ENCODE measurements at places on chromosomes 5 and 9. TPM values are rescaled to one million over a fixed set of nuclear protein-coding genes. Genes with fewer than 3 reads are reported as not detected.
A peak's percentile ranks its signal among the peaks of the same experiment; 100 is the strongest.

BTF3 gene
- total RNA-seq = 391 TPM

GRCh38 chr5:173881811-173882575, 6.2 kb upstream of the CPEB4 start:
- no peak for DNase-seq

DNA sequence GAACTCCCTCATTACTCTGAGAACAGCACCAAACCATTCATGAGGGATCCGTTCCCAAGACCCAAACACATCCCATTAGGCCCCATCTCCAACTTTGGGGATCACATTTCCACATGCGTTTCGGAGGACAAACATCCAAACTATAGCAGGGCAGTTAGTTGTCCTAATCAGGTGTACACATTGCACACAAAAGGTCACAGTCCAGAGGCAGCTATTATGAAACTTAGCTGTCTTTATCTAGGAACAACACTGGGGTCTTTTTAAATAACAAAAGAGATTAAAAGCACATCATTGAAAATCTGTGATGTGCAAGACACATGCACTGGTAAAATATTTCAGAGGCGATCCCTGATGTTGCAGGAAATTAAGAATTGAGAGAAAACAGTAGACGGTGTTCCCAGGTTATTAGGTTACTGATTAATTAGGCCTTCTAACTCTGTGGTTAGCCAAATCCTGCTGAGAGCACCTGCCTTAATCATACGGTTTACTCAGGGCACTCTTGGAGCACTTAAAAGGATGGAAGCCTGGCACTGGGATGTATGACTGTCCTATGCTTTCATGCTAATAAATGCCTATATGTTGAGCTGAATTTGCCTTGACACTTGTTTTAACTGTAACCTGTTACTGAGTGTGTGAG, 1574.5 kb upstream of the WWC1 start:
- no peak for DNase-seq

- DNase-seq = no peak
Measured at GRCh38 chr5:121251954-121252353, 599.7 kb upstream of the FTMT start.

CBY3 gene
- total RNA-seq = not detected

IL11RA gene
- total RNA-seq = 66.1 TPM

DNA sequence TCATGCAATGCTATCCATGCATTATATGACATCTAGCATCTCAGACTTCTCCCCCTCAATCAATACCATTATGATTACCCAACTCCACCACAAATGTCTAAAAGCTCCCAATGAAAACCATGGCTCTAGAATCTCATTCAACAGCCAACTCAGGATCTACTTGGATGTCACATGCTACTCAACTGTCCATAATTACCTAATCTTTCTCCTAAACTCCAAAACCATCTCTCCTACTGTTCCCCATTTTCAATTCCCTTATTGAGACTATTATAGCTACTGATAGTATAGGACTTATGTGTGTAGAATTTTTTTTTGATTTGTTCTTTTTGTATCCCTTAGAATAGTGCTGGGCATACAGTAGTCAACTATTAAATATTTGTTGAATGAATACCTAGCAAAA, 8.2 kb upstream of the STRBP start:
- DNase-seq = no peak

DNA sequence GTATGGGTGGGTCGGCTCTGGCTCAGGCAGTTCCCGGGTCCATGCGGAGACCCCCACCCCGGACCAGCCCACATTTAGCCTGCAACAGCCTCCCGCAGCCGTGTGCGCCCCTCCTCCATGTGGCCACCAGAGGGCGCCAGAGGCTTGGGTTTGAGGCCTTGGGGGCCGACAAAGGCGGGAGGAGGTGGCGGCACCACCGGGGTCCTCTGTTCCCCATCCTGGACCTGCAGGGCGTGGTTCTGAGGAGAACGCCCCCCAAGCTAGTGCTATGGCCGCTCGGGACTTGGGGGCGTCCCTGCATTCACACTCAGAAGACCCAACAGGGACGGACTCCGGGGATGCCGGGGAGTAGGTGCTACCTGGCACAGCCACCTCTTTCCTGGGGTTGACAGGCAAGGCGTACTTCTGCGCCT, 16.5 kb downstream of the ASS1 start:
- DNase-seq = peak; percentile 66

DNA sequence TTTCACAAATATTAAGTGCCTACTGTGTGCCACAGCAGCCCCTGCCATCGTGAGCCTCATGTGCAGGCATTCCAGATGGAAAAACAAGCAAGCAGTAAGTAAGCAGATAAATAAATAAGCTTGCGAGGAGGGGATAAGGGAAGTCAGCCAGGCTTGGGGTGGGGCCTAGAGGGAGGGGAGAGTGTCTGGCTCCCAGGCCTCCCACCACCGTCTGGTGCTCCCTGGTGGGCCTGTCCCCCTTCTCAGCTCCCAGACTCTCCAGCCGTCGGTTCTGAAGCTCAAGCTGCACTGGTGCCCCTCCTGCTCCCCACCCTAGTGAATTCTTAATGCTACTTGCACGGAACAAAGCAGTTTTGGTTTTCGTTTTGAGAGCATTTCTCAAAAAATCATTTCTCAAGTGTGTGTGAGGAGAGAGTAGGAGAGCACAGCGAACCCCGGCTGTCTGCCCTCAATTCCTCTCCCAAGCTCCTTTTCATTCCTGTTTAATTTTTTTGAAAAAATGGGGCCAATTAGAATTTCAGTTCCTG, 6.6 kb upstream of the IER5L start:
- DNase-seq = no peak

DNA sequence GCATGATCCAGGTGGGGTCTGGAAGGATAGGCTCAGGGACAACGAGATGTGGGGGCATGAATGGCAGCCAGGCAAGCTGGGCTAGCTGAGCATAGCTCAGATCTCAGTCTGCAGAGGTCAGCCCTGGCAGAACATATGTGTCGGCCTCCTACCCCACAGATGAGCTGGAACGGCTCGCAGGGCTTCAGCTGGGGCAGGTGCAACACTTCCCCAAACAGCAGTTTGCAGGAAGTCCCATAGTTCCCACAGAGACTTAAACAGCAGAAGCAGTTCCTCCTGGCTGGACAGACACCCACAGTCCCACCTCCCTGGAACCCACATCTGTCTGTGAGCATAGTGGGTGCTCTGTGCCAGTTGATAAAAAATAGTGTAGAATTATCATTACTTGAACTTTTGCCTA, 404.6 kb downstream of the GADD45G start:
- no peak for DNase-seq

GRCh38 chr5:110099572-110099971, 409.8 kb downstream of the MAN2A1 start:
- no peak for DNase-seq

UCK1 gene
- 29.9 TPM for total RNA-seq

SLC46A2 gene
- 0.64 TPM for total RNA-seq
